Stimulated activated CD4-positive, alpha-beta T cell treated with anti-CD3 and anti-CD28 coated beads, Interleukin-1b, Interleukin-23, amount 100 ng/mL, for 24 hours (primary cell): ENCODE measurements at places on chromosomes 4 and X.

DNA sequence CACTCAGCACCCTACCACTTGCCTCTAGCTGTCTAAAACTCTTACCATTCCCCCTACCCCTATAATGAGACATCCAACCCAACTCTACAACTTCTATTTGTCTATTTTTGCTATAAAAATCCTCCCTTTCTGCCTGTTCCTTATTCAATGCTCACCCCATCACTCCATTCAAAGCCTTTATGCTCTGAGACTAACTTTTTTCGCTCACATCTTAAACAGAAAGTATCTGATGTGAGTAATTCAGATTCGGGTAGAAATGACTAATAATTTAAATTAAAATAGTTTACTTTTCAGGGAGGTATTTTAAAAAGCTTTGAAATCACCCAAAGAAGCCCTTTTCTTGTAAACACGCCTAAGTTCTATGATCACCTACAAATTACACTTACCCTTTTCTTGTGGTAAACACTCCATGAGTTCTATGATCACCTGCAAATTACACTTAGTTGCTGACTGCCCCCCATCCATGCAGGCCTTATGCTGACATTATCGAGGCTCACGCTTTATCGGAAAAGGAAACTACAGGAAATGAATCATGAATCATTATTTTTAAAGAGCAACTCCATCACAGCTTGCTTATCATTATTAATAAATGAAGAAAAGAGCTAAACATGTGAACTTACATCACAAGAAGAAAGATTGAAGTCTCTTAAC is 168.7 kb upstream of the PPP1R2C start:
- DNase-seq: no peak

DNA sequence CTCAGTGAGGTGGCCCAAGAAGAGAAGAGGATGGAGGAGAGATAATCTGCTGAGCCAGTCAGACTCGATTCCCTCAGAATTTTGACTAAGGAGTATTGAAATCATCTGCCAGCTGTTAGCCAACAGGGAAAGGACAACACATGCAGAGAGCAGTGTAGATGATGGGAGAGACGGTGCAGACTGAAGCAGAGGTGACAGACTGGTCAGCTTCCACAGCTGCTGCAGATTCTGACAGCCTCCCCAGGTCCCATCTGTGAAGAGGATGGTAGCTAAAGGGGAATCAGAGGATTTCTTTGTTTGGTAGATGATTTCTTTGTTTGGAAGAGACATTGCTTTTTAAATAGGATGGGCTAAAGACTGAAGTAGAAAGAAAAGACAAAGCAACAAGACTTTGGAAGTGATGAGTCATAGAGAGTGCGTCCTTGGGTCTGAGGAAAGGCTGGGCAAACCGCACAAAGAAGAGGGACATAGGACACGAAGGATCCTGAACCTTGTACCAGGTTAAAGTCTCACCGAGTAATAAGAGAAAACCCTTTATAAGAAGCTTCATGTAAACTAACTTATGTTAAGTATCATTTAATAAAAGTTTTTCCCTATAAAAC is 27.6 kb downstream of the INTU start:
- DNase-seq: no peak

DNA sequence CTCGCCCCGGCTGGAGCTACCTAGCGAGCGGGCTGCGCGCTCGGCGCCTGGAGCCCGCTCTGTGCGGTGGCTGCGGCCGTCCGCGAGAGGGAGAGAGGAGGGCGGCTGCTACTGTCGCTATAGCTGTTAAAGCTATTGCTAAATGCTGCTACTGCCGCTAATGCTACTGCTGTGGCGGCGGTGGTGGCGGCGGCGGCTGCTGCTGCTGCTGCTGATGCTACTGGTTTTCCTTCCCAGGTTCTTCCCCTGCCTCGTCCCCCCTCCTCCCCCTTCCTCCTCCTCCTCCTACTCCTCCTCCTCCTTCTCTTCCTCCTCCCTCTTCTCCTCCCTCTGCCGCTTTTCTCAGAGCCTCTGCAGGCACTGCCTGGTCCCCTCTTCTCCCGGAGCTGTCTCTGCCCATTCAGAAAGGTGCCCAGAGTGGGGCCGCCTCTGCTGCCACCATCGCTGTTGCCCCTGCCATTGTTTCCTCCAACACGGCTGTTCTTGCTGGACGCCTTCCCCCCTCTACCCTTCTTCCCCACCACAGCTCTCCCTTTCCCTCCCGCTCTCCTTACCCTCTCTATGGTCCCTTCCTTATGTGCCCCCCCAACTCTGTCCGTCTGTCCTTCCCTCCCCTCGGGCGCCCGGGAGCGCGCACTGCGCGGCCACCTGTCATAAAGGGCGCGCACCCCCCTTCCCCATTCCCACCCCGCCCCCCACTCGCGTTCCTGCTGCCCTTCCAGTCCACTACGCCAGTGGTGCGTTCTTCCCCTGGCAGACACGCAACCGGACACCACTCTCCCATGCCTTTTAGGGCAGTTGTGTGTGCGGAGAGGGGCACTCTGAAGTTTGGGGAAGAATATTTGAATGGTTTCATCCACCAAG is at the start of gene NEXMIF:
NEXMIF (minus strand) TSS at position 228 of the 864 bp plus-strand sequence.
- DNase-seq: no peak

DNA sequence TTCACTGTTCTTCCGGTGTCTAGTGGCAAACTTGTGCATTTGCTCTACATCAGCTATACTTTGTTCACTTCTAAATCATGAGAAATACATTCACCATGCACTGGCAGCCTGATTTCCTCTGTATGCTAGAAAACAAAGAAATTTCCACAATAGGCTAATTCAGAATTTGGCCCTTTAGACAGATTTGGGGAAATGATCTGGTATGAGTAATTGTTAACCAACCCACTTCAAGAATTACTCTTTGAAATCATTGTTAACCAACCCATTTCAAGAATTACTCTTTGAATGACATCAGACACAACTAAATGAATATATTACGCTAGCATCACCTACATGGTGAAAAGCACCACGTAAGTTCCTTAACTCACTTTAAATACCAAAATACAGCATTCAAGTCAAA is 14.6 kb downstream of the APBB2 start:
- no peak for DNase-seq

- no peak for DNase-seq
Observed at GRCh38 chr4:76265631-76266218, 14.2 kb downstream of the FAM47E start.

GRCh38 chrX:100407784-100408712 is 2.0 kb downstream of the PCDH19 start:
- no peak for DNase-seq

DNA sequence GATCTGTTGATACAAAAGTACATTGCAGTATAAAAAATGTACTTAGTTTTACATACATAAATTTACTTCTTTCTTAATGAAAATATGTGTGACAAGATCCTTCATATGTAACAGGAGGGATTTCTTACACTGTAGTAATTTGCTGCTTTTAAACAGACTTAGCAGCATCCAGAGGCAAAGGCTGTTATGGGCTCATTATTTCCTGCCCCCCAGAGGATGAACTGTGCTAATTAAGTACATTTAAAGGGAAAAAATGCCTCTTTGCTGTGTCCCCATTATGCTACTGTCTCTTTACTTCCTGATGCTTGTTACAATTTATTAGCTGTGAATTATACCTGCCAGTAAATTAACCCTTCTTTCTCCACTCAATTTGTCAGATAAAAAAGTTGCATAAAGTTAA is 47.1 kb downstream of the NDST3 start:
- DNase-seq: no peak

DNA sequence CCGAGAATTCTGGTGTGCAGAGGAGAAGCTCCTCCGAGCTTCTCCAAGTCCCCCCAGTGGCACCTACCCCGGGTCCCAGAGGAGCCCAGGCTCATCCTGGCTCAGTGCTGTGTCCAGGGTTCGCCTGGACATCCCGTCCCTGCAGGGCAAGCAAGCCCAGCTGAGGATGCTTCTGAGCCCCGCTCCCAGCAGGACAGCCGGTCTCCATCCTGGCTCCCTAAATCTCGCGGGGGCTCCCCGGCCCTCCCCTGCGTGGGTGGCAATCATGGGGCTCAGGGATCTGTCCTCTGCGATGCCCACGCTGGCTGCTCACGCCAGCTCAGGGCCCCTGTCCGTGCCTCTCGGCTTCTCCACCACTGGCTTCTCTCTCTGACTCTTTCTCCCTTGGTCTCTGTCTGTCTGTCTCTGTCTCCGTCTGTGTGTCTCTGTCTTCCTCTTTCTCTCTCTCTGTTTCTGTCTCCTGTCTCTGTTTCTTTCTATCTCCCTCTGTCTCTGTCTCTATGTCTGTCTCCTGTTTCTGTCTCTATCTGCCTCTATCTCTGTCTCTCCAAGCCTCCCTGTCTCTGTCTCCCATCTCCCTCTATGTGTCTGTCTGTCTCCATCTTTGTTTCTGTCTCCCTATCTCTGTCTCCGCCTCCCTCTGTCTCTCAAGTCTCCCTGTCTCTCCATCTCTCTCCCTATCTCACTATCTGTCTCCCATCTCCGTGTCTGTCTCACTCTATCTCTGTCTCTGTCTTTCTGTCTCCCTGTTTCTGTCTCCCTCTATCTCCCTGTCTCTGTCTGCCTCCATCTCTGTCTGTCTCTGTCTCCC is 27.8 kb upstream of the SLC25A6 start:
- no peak for DNase-seq

DNA sequence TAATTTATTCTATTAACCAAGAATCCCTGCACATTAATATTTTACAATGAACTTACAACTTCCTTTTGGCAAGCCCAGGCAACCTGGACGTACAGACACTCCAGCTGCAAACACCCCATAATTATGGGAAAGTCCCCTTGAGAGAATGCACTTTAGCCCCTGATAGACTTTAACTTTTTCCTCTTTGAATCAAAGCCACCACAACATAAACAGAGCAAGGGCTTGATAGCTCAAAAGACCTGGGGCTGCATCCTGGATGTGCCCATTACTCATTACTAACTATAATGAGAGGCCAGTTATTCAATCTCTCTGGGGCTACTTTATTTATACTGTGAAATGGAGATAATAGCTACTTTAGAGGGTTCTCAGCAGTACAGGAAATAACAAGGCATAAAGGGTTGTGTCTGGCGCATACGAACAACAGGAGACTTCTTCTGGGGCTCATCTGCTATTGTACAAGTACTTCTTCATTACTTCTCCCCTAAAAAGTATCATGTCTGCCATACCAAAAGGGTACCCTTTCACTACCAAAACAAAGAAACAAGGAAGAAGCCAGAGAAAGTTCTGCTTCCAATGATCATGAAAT is 54.9 kb downstream of the CASK start:
- DNase-seq: no peak

DNA sequence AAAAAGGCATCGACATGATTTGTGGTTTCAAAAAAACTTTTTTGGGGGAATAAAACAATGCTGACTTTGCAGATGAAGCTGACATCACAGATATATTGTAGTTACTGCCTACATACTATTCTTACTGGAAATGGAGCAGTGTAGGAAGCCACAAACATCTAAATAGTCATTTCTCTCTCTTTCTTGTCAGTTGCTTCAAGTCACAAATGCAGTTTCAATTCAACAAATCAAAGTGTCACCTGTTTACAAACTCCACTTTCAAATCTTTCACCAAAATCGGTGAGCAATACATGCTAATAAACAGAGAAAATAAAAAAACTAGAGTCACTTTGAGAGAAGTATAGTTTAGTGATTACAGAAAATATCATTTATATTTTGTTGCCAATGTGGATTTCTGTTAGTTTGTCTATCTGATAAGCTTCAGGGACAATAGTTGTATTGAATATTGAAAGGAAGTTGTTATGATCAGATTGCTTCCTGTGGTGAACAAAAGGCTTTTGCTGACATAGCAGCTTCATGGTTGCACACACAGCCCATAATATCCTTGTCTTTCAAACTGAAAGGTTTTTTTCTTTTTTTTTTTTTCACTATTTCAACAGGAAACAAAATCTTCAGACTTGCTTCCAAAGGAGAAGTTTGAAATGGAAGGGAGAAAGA is 49.7 kb upstream of the PTPN13 start:
- DNase-seq: no peak

DNA sequence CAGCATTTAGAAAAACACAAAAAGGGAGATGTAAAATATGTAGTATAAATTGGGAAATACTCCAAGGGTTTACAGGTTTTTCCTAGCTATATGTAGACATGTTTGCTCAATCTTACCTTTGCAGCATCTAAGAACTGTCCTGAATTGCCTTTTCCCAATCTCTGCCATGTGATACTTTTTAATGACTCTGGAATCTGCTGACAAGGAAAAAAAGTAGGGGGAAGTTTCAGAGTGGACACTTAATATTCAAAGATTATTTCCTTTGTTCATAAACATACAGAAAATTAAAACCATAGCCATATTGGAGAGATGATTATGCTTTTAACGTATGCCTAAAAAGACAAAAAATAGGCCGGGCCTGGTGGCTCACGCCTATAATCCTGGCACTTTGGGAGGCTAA is 41.4 kb downstream of the ABCB7 start:
- no peak for DNase-seq

DNA sequence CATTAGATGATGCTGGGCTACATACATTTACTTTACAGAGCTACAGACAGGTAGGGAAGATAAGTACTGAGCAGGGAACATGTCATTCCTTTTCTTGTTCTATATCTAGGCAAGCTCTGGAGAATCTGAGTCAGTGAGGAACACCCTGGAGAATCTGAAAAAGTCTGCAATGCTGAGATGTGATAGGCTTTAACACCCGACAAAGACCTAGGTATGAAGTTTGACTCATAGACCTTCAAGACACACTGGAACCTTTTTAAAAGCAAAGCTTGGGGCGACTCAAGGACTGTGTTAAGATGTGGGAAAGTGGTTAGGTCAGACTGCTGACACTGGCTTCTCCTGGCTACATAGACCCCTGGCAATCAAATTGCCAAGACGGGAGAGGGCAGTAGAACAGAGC is 42.8 kb downstream of the OSTC start:
- DNase-seq: no peak

GRCh38 chrX:140943513-140943912 is 58.9 kb upstream of the SPANXB1 start:
- no peak for DNase-seq

- no peak for DNase-seq
Observed at GRCh38 chr4:154640999-154641398, 28.5 kb upstream of the FGG start.

DNA sequence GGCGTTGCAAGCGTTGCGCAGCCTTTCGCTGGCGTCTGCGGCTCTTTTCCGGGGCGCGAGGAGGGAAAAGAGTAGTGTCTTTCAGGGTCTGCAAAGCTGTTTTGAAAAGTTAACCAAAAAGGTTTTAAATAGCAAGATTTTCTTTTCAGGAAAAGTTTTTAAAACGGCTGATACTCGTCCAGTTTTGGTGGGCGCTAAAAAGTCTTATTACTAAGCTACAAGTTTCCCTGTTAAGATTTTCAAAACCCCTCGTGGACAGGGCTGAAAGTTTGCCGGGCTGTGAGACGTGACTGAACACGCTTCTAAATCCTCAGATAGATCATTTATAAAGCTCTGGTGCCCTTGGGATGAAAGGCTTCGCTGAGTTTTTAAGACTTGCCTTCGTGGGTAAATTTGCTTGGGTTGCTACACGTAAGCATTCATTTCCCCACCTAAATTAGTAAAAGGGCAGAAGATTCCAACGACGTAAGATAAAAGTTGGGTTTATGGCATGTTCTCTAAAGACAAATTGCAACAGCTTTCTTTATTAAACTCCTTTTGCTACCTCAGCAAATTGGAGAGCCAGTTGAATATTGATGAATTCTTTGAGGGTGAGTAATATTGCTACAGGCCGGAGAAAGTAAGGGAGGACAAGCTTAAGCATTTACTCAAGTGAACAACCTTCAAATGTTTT is 91.5 kb downstream of the HPRT1 start:
- DNase-seq: no peak

- no peak for DNase-seq
Observed at GRCh38 chrX:15814771-15815365, 24.6 kb downstream of the ZRSR2 start.
